Muscle of leg (tissue), 16 donors: ENCODE measurements at places on chromosomes 6 and 20. TPM values are rescaled to one million over a fixed set of nuclear protein-coding genes. Genes with fewer than 3 reads are reported as not detected.
A peak's percentile ranks its signal among the peaks of the same experiment; 100 is the strongest.

GRCh38 chr20:48817367-48818030, 10.3 kb downstream of the PREX1 start:
- no peak overlapping the region for H3K4me3 ChIP-seq
- no peak for DNase-seq
- H3K36me3 ChIP-seq = peaks cover 11% of the 10 kb centered on the region

DNA sequence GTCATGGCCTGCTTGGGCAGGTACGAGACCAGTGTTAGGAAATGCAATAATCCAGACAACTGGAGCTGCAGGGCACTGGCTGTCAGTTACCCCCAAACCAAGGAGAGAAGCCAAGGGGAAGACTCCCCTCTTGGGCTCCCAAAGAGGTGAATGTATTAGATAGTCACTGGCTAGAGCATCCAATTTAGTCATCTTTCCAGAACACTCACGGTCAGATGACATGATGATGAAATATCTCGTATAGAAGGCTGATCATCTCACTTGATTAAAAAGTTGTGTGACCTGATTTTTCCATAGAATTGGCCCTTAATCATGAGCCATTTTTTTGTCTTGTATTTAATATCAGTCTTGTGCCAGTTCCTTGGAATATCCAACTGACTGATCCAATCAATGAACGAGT, 40.7 kb downstream of the SLC22A3 start:
- no peak overlapping the region for H3K27ac ChIP-seq
- H3K4me3 ChIP-seq = no peak overlapping the region
- DNase-seq = peak; percentile 10
- peaks cover 13% of the 10 kb centered on the region for H3K4me1 ChIP-seq
- no peaks in the 10 kb centered on the region for H3K27me3 ChIP-seq

- H3K4me1 ChIP-seq = peaks cover 2% of the 10 kb centered on the region
- no peaks in the 10 kb centered on the region for H3K27me3 ChIP-seq
- no peaks in the 10 kb centered on the region for H3K36me3 ChIP-seq
- no peak overlapping the region for H3K4me3 ChIP-seq
- DNase-seq = peak; percentile 55
Observed at GRCh38 chr6:20126789-20127653, 85.2 kb downstream of the MBOAT1 start.

The THBS2 gene
- 119 TPM for total RNA-seq
